Neuronal stem cell (in vitro differentiated cells): ENCODE measurements at places on chromosomes 16 and 17.

DNA sequence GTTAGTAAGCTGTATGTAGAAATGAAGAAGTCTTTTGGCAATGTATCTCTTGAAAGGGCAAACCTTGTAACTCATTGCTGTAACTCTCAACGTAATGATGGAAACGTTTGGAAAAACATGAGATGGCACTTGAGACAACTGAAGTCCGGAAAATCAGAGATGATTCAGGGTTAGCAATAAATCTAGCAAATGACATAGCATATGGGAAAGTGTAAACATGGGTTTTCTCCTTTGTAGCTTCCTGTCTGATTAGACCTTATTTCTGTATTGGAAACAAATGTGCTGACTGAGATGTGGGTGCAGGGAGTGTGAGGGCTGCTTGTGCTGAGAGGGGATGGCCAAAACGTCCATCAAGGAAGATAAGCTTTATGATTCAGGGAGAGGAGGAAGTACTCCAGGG is 110.7 kb upstream of the FAM20A start:
- no peak overlapping the region for H3K27ac ChIP-seq
- no peak for DNase-seq
- no peaks in the 10 kb centered on the region for H3K36me3 ChIP-seq
- no peaks in the 10 kb centered on the region for H3K4me1 ChIP-seq

GRCh38 chr17:81902653-81903414 is 796 bp downstream of the NPB start:
- no peak overlapping the region for H3K27ac ChIP-seq
- H3K36me3 ChIP-seq: peaks cover 35% of the 10 kb centered on the region

GRCh38 chr17:17356931-17357270 is 53.7 kb downstream of the NT5M start:
- H3K27ac ChIP-seq: no peak overlapping the region
- no peaks in the 10 kb centered on the region for H3K27me3 ChIP-seq
- no peaks in the 10 kb centered on the region for H3K36me3 ChIP-seq

- no peaks in the 10 kb centered on the region for H3K36me3 ChIP-seq
- H3K27ac ChIP-seq: no peak overlapping the region
- H3K4me3 ChIP-seq: no peak overlapping the region
- no peaks in the 10 kb centered on the region for H3K27me3 ChIP-seq
- DNase-seq: no peak
- H3K4me1 ChIP-seq: no peaks in the 10 kb centered on the region
Measured at GRCh38 chr17:33055171-33055611, 63.5 kb downstream of the SPACA3 start.

DNA sequence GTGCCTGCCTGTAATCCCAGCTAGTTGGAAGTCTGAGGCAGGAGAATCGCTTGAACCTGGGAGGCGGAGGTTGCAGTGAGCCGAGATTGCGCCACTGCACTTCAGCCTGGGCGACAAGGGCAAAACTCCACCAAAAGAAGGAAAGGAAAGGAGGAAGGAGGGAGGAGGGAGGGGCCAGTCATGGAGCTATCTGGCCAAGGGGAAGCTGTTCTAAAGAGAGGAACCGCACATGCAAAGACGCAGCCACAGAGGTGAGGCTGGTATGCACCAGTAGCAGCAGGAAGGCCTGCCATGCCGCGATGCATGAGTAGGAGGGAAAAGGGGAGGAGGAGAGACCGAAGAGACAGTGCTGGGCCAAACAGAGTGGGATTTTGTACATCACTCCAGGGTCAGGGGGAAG is 35.9 kb downstream of the HSBP1 start:
- H3K27ac ChIP-seq: no peak overlapping the region
- H3K4me1 ChIP-seq: peaks cover 23% of the 10 kb centered on the region
- H3K36me3 ChIP-seq: no peaks in the 10 kb centered on the region
- no peak overlapping the region for H3K4me3 ChIP-seq
